ENCODE measurements at places on chromosomes 2 and 18.
A peak's percentile ranks its signal among the peaks of the same experiment; 100 is the strongest.

DNA sequence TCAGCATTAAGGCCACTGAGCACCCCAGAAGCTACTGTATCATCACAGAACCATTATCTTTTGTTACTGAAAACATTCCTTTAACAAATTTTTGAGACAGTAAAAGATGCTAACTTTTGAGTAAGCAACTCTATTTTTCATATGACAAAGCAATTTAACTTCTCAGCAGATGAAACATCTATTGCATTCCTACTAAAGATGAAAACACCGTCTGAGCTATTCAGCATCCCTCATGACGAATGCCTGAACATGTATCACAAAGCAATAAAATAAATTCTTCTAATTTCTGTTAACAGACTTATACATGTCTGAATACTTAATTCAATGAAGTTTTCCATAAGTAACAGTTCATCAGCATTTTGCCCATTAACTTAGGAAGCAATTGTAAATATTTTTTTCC lies 23.9 kb downstream of the CHN1 start:
- no peak for DNase-seq

DNA sequence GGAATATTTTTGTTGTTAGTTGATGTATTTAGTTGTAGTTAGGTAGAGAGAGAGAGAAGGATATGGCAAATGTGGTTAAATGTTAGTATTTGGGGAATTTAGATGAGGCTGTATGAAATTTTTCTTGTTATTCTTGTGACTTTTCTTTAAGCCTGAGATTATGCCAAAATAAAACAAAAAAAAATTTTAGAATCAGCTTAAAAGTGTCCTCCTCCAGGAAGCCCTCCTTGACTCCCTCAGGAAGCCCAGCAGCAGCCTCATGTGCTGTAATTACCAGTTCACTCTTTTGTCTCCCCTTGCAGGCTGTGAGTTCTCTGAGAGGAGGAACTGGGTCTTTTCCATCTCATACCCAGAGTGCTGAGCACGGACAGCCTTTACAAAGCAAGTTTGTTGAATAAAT lies 243.5 kb downstream of the TFCP2L1 start:
- DNase-seq, result no peak

GRCh38 chr2:150138587-150138986 lies 348.9 kb downstream of the RND3 start:
- DNase-seq, result no peak

DNA sequence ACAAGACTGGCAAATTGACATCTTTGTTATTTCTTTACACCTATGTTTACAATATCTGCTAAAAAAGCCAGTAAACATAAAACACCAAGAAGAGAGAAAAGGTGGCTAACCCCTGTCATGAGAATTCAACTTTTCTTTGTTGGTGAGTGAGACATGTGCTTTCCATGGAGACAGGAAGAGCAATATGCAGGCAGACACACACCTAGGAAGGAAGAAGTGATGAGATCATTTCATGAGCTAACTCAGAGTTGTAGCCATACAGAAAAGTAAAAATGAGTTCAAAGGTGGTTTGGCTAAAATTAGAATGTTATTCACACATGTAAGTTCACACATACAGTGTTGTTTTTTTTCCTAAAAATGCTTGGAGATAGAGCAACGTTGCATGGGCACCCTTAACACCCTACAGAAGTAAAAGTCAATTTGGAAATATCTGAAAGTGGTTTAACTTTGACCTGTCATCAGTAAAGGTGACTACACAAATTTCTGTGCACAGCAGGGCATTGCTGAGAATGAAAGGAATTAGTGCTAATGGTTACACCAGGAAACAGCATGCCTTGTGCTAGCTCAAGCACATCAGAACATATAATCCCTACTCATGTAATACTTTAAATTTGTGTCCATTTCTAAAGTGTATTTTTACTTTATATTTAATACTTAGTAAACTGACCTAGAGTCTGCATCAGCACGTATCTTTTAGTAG lies 557.6 kb downstream of the CBLN2 start:
- DNase-seq, result no peak

DNA sequence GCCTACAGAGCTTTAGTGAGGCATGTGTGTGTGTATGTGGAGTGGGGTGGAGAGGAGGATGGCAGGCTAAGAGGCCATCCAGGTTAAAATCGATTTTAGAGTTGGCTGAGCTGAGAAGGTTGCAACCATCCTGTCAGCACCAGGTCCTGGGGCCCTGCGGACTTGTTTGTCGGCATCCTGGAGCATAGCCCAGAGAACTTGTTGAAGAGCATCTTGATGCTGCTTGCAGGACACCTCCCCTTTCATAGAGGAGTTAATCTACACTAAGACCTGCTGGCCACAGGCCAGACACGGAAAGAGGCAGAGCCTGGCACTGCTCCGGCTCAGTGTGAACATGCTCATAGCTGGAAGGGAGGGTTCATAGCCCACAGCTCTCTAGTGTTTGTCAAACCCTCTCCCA lies 72.1 kb upstream of the RGPD5 start:
- no peak for DNase-seq

DNA sequence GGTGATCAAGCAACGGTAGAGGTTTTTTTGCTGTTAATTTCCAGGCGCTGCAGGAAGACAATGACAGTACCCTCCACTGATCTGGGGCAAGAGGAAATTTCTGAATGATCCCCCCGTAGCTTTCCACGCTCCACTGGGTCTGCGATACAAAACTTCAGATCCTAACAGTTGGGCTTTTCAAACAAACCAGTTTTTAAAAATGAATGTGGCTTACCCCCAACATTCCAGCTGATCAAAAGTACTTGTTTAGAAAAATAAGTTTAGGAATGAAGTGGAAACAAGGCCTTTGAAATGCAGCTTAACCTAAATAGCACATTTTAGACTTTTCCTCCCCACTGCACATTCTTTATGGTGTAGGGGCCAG lies 5.7 kb downstream of the ZFP36L2 start:
- no peak for DNase-seq

DNA sequence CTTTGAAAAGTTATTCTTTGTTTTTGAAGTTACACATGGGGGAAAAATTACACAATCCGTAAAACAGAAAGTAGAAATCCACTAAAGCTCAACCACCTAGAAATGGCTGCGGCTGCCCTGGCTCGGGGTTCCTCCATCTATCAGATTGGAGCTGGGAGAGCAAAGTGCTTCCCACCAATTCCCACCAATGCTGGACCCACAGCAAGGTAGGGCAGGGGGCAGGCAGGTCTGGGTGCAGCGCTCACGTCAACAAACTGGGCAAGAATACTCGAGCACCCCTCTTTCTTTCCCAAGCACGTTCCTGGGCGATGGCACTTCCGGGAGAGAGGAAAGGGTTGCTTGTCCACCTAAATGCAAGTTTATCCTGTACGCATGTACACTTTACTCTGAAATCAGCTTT lies 217.6 kb downstream of the NDUFA10 start:
- no peak for DNase-seq

DNA sequence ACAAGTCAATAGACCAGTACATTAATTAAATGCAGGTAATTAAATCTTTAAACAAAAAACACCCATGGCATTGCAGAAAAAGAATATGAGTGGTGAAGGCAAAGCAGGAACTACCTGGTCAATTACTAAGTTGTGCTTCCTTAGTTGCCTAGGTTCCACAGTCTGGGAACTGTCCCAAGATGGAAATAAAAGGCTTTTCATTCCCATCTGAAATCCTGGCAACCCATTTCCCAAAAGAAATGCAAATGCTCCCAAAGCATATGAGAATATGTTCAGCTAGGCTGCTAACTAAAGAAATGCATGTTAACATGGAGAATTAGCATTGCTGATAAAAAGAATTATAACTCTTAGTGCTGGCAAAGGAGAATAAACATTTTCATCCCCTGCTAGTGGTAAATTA lies 177.8 kb downstream of the TMEM163 start:
- DNase-seq, result no peak

DNA sequence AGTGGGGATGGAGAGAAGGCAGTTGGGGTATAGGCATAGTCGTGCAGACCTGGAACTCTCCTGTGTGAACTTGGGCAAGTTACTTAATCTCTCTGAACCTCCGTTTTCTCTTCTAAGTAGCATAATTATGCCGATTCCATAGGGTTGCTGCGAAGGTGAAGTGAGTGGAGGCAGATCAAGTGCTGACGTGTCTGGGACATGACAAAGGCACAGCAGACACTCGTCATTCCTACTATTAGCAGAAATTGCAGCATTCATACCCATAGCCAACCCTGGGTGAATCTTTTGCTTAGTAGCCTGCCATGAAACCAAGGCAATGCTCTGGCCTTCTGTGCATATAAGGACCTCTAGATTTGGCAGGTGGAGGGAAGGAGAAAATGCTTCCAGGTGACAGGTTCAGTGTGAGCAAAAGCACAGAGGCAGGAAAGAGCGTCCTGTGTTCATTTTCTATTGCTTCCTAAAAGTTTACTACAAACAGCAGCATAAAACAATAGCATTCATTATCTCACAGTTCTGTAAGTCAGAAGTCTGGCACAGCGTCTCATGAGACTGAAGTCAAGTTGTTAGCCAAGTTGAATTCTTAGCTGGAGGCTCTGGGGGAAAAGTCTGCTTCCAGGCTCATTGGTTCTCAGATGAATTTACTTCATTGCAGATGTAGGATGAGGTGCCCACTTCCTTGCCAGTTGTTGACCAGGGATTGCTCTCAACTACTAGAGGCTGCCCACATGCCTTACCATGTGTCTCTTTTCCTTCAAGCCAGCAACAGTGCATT lies 77.8 kb downstream of the CTIF start:
- no peak for DNase-seq

GRCh38 chr18:48997681-48997984 lies 46.9 kb upstream of the SMAD7 start:
- DNase-seq, result no peak

DNA sequence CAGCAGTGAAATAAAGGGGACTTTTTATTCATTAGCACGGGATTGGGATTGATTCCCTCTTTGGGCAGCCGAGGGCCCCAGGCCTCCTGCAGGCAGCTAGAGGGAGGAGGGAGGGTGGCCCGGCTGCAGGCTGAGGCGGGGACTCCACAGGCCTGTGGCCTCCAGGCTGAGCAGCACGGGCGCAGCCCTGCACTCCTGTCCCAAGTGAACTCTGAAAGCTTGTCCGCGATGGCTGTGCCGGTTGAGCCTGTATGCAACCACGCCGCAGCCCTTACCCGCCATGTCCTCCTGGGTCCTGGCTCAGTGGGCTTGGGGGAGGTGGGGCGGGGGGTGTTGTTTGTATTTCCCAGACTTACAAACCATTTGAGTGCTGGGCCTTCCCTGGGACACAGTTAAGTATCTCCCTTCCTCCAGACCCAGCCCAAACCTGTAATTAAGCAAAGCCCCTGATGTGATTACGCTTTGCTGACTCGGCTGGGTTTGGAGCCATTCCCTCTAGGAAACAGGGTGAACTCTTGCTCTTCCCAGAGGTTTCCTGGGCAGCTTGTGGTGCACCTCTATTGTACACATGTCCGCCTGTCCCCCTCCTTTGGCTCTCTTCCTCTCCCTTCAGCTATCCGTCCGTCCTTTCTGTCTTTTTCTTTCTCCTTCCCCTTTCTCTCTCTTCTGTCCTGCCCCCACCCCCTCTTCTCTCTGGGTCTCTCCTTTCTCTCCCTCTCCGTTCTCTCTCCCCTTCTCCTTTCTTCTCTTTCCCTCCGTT lies 5.3 kb downstream of the GLI2 start:
- DNase-seq, result peak; percentile 55

GRCh38 chr2:226673314-226673723 lies 126.3 kb downstream of the IRS1 start:
- no peak for DNase-seq

DNA sequence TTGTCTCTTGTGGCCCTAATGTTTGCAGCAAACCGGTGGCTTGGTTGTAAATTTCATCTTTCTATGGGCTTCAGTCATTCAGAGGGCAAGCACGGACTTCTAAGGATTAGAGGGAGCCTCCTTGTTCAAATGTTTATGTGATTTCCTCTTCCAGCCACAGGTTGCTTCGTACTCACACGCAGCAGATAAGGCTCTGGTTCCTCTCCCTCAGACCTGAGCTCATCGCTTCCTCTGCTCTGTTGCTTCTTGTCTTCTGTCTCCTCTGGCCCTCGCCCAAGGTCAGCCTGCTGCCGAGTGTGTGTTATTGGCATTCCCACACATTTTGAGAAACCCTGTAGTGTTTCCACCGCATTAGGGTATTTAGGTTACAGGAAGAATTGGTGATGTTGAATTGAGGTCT lies 44.0 kb downstream of the MYL12B start:
- DNase-seq, result no peak

GRCh38 chr2:132646540-132647108 lies 23.4 kb downstream of the LYPD1 start:
- peak; percentile 17 for DNase-seq

DNA sequence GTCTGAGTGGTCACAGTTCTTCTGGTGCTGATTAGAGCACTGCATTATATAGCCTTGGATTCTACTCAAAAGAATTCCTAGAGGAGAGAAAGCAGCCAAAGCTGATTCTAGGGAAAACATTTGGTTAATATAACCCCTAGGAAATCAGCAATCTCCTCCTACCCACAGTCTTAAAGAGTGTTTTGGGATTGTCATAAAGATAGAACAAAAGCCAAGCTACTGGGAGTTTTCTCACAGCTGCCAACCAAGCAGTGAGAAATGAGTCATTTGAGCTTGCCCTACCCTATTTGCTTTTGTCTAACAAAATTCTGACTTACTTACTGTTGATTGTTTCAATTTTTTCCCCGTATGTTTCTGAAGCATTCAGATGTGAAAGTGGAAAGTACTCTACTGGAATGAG lies 469.3 kb downstream of the PLCL1 start:
- no peak for DNase-seq

DNA sequence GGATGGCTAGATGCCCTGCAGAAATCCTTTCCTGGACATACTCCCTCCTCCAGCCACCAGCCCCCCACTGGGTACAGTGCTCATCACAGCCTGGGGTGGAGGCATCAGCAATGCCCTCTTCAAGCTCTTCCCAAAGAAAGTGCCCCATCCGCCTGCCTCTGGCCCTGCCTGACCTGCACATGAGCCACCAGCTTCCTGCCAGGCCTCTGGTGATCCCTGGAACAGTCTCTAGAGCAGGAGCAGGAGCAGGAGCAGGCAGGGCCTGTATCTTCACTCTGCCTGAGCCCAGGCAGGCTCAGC lies 54.1 kb upstream of the CAB39 start:
- DNase-seq, result no peak

DNA sequence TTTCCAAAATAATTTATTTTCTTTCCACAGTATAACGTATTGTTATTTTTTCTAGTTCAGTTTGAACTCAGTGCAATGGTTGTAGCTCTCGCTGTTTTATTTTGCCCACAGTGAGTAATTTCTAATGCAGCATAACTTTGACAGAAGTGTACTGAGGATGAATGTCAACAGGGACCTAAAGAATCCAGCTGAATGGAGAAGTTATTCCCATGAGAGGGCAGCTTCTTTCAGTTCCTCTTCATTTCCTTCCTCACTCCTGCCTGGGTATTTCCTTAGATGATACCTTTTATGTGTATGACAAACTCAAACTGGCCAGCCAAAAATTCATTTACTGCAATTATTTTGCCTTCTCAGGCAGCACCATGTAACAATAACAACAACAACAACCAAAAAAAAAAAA lies 1223.1 kb upstream of the ZEB2 start:
- DNase-seq, result no peak

GRCh38 chr18:27688581-27688980 lies 488.3 kb downstream of the CDH2 start:
- no peak for DNase-seq

DNA sequence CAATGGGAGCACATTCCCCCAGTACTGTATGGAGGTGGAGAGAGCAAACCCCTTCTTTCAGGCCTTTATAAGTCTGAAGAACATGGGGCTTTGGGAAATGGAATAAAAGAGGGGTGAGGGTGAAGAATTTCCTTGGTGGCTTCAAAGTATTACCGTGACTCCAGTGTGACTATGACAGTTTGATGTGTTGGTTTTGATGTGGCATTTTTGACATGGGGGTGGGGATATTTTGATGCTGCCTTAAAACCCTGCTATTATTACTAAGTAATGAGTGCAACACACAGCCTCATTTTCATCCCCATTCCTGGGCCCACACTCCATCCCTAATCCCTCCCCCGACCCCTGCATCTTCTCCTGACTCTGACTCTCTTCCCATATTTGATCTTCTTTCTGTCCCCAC lies 23.6 kb downstream of the QPCT start:
- no peak for DNase-seq
